ENCODE measurements at places on chromosomes 5 and 9.

GRCh38 chr9:136847826-136848392, 1.3 kb upstream of the PHPT1 start:
- no peak for DNase-seq

GRCh38 chr9:93801120-93801519, 154.0 kb downstream of the BARX1 start:
- no peak for DNase-seq

DNA sequence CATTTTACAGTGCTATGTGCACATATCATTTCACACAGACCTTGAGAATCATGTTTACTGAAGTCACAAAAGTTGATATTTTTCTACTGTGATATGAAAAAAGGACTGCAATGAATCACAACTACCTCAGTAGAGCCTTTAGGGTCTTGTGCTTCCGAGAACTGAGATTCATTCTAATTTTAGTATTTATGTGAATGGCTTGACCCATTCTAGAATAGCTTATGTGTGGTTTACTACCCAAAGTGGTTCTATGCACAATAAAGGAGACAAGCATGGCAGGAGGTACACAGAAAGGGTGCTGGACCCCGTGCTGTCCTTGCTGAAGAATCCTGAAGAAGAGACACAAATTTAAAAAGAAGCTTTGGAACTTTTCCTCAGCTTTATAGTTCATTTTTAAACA, 28.2 kb downstream of the MEF2C start:
- no peak for DNase-seq

DNA sequence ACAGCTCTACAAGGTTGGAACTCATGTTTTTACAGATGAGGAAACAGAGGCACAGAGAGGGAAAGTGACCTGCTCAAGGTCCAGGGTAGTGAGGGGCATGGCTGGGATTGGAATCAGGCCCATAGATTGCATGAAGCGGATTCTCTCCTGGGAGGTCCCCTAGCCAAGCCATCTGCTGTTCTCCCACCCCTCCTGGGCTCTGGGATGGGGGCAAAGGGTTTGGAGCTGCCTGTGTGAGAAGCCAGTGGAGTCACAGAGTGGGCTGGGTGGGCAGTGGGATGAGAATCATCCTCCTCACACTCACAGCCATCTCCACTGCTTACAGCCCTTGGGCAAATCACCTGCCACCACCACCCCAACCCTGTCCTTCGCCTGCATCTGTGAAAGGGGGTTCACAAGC, 38.6 kb upstream of the PSD2 start:
- no peak for DNase-seq

DNA sequence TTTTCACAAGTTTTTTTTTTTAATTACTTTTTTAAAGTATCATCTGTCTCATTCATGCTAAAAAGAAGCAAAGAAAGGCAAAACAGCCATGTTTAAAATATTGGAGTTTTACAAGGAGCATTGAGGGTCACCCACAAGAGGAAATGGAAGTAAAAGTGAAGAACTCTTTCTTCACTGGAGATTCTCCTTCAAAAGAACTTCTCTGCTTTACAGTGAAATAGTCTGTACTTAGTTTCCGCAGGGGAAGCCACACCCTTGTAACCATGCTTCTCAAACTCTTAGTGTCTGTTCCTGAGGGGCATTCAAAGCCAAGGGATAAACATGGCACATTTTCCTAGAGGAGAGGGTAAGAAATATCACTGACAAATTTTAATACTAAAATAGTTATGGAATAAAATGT, 8.6 kb downstream of the C9orf72 start:
- no peak for DNase-seq

- no peak for DNase-seq
Measured at GRCh38 chr5:17436761-17437221, 61.2 kb upstream of the TAF11L2 start.

- DNase-seq = no peak
Measured at GRCh38 chr5:74266836-74267235, 373.7 kb downstream of the ENC1 start.

- DNase-seq = no peak
Measured at GRCh38 chr5:16595881-16596580, 20.8 kb downstream of the RETREG1 start.

DNA sequence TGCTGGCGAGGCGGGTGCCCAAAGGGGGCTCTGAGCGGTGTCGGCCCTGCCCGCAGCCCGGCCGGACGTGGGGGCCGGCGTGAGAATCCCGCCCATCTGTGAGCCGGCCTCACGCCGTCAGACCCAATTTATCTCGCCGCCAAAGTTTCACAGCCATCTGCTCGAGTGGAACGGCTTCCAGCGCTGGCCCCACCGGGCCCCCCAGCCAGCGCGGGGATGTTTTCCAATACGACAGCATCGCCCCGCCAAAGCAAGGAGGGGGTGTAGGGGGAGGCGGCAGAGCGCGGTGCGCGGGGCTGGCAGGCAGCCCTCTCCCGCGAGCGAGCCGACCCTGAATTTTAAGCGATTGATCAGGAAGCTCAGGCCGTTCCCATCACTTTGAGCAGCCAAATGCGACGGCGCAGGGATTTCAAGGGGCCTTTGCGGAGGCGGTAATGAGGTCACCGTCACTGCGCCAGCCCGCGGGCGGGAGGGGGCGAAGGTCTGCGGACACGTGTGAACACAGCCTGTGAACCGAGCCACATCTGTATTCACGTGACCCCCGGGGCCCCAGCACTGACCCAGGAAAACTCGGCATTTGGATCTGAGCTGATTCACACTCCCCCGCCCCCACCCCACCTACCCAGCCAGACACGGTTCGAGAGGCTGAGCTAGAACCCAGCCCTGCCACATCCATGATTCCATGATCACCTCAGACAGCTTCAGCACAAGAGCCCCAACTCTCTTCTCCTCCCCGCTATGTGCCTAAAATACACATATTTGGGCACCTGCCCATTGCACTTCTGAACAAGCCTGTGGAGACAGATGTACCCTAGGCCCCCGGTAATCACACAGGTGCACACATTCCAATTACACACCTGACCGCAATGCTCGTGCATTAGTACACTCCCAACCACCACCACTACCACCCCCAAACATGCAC, 47.8 kb upstream of the PSD2 start:
- DNase-seq = peak; percentile 70

- DNase-seq = no peak
Measured at GRCh38 chr9:114038724-114039313, 39.3 kb downstream of the AMBP start.

- DNase-seq = no peak
Measured at GRCh38 chr5:169591636-169592035, 8.1 kb downstream of the SPDL1 start.

GRCh38 chr5:119168401-119168800, 97.5 kb downstream of the DMXL1 start:
- DNase-seq = no peak

DNA sequence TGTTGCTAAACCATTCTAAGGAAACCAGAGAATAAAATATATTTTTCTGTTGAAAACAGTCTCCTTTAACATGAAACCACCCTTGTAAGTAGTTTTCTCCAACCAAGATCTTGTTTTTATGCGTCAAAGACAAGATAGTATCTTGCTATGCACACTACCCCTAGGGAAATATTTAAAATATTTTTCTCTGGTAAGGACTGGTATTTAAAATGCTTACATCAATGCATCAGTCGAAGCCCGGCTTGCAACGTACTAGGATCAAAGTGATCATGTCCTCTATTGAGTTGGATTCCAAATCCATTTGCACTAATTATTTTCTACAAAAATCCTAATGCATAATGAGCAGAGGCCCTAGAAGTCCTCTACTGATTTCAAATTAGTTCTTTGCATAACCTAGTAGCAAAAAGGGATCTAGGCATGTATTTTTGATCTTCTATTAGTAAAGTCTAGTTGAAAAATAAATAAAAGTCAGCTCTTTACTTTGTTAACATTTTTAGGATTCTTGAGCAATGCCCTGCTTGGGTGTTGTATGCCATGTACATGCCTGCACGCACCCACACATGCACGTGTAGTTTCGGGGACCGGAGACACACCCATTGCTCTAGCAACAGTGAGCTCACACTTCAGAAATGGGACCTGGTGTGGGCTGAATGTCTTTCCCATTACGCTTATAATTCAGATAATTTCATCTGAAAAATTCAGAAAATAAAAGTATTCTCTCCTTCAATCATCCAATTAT, 165.0 kb upstream of the GPR151 start:
- DNase-seq = no peak

- no peak for DNase-seq
Measured at GRCh38 chr5:78753093-78753531, 104.5 kb upstream of the LHFPL2 start.

GRCh38 chr5:34507933-34508332, 148.2 kb upstream of the RAI14 start:
- no peak for DNase-seq

DNA sequence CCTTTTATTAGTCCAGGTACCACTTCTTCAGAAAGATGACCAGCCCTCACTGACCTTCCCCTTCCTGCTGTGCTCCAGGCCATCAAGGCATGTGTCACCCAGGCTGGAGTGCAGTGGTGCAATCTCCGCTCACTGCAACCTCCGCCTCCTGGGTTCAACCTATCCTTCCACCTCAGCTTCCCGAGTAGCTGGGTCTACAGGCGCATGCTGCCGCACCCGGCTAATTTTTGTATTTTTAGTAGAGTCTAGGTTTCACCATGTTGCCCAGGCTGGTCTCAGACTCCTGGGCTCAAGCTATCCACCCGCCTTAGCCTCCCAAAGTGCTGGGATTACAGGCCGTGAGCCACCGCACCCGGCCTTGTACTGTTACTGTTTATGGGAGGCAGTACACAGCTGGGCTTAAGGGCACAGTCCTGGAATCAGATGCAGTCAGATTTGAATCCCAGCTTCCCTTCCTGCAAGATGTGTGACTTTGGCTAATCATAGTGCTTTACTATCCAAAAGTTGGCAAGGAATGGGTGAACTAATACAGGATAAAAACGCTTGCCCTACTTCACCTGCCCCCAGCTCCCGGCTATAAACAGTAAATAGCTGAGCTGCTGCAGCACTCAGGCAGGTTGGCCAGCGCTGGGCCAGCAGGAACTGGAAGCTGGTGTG, 483 bp upstream of the EIF4EBP3 start:
- DNase-seq = no peak

- no peak for DNase-seq
Measured at GRCh38 chr5:28542987-28543386, 1504.6 kb upstream of the CDH9 start.

DNA sequence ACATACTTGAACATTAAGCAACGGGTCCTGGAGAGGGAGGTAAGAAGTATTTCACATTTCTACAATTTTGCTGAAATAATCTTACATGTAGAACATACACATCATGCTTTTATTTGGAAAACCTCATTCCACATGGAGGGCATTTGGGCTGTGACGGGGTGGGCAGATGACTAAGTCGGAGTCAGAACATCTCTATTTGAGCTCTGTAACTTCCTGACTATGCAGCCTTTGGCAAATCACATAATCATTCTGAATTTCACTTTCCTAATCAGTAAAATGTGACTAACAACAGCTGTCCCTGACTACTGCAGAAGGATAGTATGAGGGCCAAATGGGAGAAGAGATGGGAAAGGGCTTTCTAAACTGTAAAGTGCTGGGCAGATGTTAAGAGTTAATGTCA, 17.1 kb upstream of the IL6ST start:
- no peak for DNase-seq
